ENCODE measurements at places on chromosomes 13 and 19. TPM values are rescaled to one million over a fixed set of nuclear protein-coding genes. Genes with fewer than 3 reads are reported as not detected.

The CDC42EP5 gene
- 104 TPM for total RNA-seq

The CEACAM8 gene
- total RNA-seq: 0.96 TPM

The IQCN gene
- total RNA-seq: 2.4 TPM

The KEAP1 gene
- 43.1 TPM for total RNA-seq

The FLT3 gene
- not detected for total RNA-seq

The S1PR4 gene
- total RNA-seq: 1.7 TPM

The GPR4 gene
- 0.48 TPM for total RNA-seq

The NLRP4 gene
- 0.24 TPM for total RNA-seq

The ZNF320 gene
- 13.0 TPM for total RNA-seq

The RFPL4AL1 gene
- 20.2 TPM for total RNA-seq

The CCDC169 gene
- total RNA-seq: 6.5 TPM

The UPF3A gene
- total RNA-seq: 22.1 TPM

The ELANE gene
- not detected for total RNA-seq

The ATF5 gene
- 2.6 TPM for total RNA-seq

The URAD gene
- not detected for total RNA-seq

The HIF3A gene
- total RNA-seq: 66.4 TPM

The RGL3 gene
- 0.96 TPM for total RNA-seq

The VSTM2B gene
- total RNA-seq: not detected

The MAST1 gene
- total RNA-seq: 2.2 TPM

The ZNF568 gene
- total RNA-seq: 39.0 TPM

The DCT gene
- total RNA-seq: 5.8 TPM

The PSG5 gene
- total RNA-seq: 18.8 TPM

The LGI4 gene
- total RNA-seq: 10.6 TPM

The DPF1 gene
- total RNA-seq: 2.2 TPM

The ZNF701 gene
- 23.1 TPM for total RNA-seq

The ZSCAN4 gene
- total RNA-seq: not detected

The TTYH1 gene
- 0.24 TPM for total RNA-seq

The HAUS8 gene
- total RNA-seq: 7.5 TPM

The CEACAM5 gene
- total RNA-seq: 1.2 TPM

The IRGC gene
- not detected for total RNA-seq

The SPIB gene
- 0.72 TPM for total RNA-seq

The PTH2 gene
- total RNA-seq: not detected

The IGFL3 gene
- not detected for total RNA-seq

The KLK7 gene
- total RNA-seq: 0.72 TPM

The CRX gene
- total RNA-seq: 1.7 TPM

The RAD23A gene
- 18.8 TPM for total RNA-seq

The LILRA5 gene
- 0.72 TPM for total RNA-seq

The KASH5 gene
- 1.7 TPM for total RNA-seq

The TMC4 gene
- 2.6 TPM for total RNA-seq

The AMH gene
- total RNA-seq: 3.1 TPM

The CPAMD8 gene
- total RNA-seq: 11.3 TPM

The ZNF723 gene
- 1.2 TPM for total RNA-seq

The TTC9B gene
- not detected for total RNA-seq

The GRK1 gene
- total RNA-seq: not detected

The DKKL1 gene
- not detected for total RNA-seq

The CGB5 gene
- not detected for total RNA-seq

The CCDC70 gene
- 2.2 TPM for total RNA-seq

The PCDH20 gene
- total RNA-seq: 4.6 TPM

The ZNF625 gene
- total RNA-seq: 16.1 TPM

The ZNF682 gene
- total RNA-seq: 8.9 TPM

The TEX26 gene
- total RNA-seq: not detected

The OVOL3 gene
- not detected for total RNA-seq

The NALCN gene
- 4.8 TPM for total RNA-seq

The MYO1F gene
- 20.2 TPM for total RNA-seq

The CAMSAP3 gene
- total RNA-seq: 1.2 TPM
